Fibroblast of pulmonary artery (primary cell): ENCODE measurements at places on chromosomes 5 and 9.
A peak's percentile ranks its signal among the peaks of the same experiment; 100 is the strongest.

DNA sequence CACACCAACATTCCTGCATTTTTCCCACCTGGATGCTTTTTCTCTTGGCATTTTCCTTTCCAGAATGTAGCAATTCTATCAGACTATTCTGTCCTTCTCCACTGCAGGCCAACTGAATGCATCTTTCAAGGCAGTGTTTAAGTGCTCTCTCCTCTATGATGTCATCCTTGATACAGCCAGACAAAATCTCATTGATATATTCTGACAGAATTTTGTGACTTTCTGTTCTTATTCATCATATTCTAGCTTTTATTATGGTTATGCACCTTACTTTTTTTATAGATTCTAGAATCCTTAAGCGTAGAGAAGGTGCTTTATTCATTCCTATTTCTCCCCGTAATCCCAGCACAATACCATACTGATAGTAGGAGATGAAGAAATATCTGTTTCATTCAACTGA lies 355.5 kb upstream of the CCNH start:
- DNase-seq: no peak

DNA sequence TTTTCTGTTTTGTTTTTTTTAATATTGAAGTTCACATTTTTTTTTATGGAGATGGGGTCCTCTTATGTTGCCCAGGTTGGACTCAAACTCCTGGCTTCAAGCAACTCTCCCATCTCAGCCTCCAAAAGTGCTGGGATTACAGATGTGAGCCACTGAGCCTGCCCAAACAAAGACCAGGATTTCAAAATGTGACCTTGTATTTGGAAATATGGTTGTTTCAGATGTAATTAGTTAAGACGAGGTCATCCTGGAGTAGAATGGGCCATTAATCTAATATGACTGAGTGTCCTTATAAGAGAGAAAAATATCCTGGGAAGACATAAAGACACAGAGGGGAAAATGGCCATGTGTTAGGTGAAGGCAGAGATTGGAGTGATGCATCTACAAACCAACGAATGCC lies 340.5 kb downstream of the RAB3C start:
- DNase-seq: no peak

- peak; percentile 51 for DNase-seq
These were observed 66.6 kb downstream of the PHF2 start for GRCh38 chr9:93642961-93643360.

- no peak for DNase-seq
These were observed 36.0 kb downstream of the SH3GL2 start for GRCh38 chr9:17614903-17615302.

DNA sequence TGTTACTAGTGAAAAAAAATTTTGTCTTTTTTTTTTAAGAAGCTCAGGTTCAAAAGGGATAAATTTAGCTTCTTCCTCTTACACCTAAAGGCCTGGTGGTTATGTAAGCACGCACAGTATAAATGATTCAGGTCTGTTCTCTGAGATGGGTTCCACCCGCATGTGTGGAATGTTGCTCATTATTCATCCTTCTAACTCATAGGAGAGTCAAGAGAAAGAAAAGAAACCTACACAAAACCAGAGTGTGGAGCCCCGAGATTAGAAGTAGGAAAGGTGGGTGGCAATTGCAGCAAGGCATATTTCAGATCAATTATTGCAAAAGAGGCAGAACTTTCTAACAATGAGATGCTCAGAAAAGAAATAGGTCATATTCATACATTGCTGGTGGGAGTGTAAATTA lies 13.5 kb downstream of the PLAC8L1 start:
- DNase-seq: no peak

- no peak for DNase-seq
These were observed 139.6 kb downstream of the SCAMP1 start for GRCh38 chr5:78500028-78500427.

GRCh38 chr5:170070556-170071412 lies 34.9 kb upstream of the FOXI1 start:
- DNase-seq: peak; percentile 54

GRCh38 chr5:166581826-166582225 lies 1709.6 kb upstream of the WWC1 start:
- peak; percentile 24 for DNase-seq

- no peak for DNase-seq
These were observed 377.9 kb downstream of the ENC1 start for GRCh38 chr5:74262544-74263207.

- peak; percentile 8 for DNase-seq
These were observed 754 bp downstream of the DCAF12 start for GRCh38 chr9:34125681-34126206.

GRCh38 chr5:174532455-174533453 lies 191.6 kb upstream of the MSX2 start:
- DNase-seq: peak; percentile 97

- DNase-seq: no peak
These were observed 101.4 kb upstream of the MPDZ start for GRCh38 chr9:13380903-13381302.

DNA sequence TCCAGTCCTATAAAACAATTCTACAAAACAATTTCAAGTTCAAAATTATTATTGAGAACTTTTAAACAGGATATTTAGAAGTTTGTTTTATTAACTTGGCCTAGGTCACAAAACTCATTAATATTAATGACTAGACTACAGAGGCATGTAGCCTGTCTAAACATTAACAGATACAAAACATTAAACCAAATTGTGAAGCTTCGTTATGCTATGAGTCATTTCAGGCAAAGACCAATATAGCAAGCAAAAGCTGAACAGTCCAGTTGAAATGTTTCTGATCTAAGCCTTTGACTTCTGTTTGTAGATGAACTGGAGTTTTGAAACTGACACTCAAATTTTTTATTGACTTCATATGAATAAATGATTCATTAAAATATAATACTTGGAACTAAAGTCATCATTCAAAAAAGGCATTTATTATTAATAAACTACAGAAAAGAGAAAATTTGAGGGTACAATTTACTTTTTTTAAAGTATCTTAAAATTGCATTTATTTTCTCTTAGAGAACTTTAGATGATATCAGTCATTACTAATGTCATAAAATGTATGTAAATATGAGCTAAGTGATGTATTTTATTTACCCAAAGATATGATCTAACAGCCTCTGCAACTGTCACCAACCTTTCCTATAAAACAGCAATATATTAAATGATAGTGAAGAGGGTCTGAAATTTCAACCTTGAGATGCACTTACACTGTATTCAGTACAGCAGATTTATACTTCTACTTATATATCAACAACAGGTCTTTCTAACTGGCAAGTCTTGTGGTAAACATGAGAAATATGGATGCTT lies 188.8 kb downstream of the COMMD10 start:
- no peak for DNase-seq

- peak; percentile 73 for DNase-seq
These were observed 53.7 kb downstream of the RGMB start for GRCh38 chr5:98827161-98827560.

- DNase-seq: no peak
These were observed 13.3 kb downstream of the PKD2L2 start for GRCh38 chr5:137902408-137903133.

GRCh38 chr9:127030814-127031740 lies 91.4 kb downstream of the ANGPTL2 start:
- no peak for DNase-seq

DNA sequence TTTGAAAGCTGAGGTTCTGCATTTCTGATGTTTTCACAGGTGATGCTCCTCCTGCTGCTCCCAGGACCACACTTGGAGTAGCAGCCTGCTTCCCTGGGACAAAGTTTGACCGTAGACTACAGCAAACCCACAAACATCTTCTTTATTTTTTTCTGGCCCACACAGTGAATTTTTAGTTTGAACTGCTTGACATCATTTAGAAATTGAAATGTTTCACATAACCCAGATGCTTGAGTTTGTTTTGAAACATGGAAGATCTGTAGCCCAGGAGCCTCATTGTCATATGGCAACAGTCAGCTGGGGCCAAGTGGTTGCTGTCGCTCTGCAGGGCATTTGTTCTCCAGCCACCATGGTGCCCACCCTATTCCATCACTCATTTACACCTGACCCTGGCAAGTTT lies 8.4 kb downstream of the SH3TC2 start:
- DNase-seq: no peak
